Upper lobe of left lung (tissue), 6 donors: ENCODE measurements at places on chromosomes 4 and X. TPM values are rescaled to one million over a fixed set of nuclear protein-coding genes. Genes with fewer than 3 reads are reported as not detected.

ARR3 gene
- not detected for total RNA-seq

DCAF8L2 gene
- total RNA-seq = not detected

TSPYL2 gene
- 33.4 TPM for total RNA-seq

GRCh38 chr4:118587116-118587831 is 97.9 kb upstream of the METTL14 start:
- no peak for DNase-seq

UBE2D3 gene
- total RNA-seq = 369 TPM
